ENCODE measurements at places on chromosomes 11 and 22.

DNA sequence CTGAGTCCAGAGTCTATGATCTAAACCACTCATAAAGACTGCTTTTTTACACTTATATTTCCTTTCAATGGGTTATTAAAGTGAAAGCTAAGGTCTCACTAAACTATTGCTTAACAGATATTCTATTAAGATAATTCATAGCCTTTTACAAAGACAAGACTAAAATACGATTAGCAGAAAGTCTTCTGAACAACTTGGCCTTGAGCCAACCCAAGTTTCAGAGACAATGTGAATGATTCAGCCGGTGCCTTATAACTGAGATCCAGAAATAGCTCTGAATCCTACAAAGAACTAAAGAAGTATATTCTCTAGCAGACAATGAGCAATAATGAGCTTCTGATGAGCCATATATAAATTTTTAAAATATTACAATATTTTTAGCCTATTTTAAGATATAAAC lies 41.5 kb upstream of the CARD18 start:
- no peak for DNase-seq

DNA sequence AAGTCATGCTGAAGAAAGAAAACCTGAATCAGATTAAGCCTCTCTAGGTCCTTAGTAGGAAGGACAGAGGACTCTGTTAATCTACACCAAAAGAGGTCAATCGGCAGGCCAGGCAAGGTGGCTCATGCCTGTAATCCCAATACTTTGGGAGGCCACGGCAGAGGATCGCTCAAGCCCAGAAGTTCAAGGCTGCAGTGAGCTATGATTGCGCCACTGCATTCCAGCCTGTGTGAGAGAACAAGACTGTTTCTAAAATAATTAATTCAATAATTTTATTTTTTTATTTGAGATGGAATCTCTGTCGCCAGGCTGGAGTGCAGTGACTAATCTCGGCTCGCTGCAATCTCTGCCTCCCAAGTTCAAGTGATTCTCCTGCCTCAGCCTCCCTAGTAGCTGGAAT lies 4.5 kb downstream of the XRCC6 start:
- no peak for DNase-seq

DNA sequence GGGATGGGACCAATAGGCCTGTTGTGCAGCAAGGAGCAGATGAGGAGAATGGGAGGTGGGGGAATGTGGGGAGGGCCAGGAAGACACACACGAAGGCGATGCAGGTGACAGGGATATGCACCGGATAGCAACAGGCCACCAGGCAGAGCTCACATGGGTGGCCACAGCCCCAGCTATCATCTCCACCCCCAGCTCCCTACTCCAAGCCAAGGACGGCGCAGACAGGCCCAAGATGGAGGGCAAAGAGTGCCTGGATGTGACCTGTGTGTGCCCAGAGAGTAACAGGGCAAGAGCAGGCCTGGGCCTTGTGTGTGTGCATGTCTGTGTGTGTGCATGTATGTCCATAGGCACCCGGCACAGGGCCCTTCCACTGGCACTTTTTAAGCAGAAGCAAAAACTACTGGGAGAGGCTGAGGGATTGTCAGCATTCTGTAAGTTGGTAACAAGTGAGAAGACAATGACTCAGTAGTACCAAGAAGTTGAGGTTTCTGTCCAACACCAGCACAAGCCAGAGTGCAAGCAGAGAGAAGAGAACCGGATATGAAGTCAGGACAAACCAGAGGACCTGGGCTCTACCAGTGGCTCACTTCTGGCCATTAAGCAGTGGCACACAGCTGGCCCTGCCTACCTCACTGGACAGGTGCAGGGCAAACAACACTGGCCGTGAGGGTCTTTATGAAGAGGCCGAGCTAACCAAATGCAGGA lies 36.4 kb downstream of the NRXN2 start:
- no peak for DNase-seq

GRCh38 chr11:92830377-92831155 lies 138.9 kb upstream of the MTNR1B start:
- DNase-seq: no peak

DNA sequence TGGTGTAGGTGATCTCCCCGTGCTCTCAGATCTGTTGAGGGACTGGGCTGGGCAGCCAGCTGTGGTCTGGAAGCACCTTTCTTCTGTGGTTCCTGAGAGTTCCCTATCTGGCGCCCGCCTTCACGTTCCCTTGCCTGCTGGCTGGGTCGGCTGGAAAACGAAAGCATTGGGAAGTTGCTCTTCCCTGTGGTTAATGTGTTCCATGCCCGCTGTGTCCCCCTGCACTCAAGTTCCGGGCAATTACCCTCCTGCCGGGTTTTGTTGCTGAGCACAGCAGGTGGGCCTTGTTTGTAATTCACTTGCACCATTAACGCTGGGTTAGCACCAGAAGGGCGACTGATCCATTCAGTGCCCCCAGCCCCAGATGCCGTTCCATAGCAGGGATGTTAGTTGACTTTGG lies 134.1 kb downstream of the GRIK4 start:
- no peak for DNase-seq

DNA sequence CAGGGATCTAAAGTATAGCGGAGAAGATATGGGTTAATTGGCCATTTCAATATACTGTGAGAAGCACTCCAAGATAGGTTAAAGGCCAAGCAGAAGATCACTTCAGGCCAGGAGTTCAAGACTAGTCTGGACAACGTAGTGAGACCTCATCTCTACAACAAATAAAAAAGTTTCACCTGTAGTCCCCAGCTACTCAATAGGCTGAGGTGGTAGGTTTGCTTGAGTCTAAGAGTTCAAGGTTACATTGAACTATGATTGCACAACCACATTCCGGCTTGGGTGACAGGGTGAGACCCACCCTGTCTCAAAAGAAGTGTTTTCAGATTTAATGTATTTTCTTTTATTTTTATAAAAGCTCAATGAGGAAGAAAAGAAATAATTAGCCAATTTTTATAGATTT lies 25.4 kb downstream of the PATL1 start:
- no peak for DNase-seq

DNA sequence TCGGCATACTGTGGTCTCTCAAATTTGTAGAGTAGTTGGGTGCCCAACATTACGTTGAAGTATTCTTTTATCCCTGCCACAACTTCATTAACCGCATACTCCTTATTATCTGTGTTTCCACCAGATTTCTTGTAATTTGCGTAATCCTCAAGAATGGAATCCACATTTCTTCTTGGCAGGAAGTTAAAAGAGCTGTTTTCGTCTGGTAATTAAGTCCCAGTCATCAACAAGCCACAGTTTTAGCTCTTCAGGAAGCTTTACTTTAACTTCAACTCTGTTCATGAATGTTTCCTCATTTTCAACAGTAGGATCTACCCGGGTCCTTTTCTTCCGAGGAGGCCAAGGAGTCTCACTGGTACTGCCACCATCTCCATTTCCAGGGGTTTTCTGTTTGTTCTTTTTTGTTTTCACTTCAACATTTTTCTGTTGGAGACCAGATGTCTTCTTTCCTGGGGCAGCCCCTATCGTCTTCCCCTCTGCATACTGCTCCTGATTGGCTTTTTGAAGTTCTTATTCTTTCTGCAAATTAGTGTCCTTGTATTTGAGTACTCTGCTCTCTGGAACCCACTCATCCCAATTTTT lies 30.3 kb downstream of the PDE3B start:
- peak; percentile 14 for DNase-seq

GRCh38 chr11:63505857-63506528 lies at the start of gene LGALS12:
TSS of gene LGALS12 (plus strand) at chr11:63506084. CDS start at chr11:63506459, 375 bp downstream.
- peak; percentile 94 for DNase-seq

DNA sequence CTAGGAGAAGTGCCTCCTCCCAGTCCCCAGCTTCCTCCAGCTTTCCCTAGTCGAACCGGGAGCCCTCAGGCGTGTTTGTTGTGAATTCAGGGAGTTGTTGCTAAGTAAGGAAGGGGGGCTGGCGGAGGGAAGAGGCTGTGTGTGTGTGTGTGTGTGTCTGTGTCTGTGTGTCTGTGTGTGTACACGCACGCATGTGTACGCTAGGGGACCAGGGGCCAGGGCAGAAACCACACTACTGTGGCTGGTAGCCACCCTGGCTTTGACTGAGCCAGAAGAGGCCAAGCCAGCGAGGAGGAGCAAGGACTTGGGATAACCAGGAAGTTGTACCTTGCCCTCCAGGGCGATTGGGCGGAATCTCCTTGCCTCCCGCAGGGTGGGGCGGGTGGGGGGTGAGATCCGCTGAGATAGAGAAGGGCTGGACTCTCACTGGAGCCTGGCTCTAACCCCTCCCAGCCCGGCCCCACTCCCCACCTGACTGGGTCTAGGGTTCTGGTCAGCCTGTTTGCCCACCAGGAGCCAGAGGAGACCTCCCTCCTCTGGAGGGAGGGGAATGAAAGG lies 7.5 kb downstream of the BCL9L start:
- DNase-seq: no peak

GRCh38 chr11:24321229-24321628 lies 175.6 kb upstream of the LUZP2 start:
- DNase-seq: no peak

DNA sequence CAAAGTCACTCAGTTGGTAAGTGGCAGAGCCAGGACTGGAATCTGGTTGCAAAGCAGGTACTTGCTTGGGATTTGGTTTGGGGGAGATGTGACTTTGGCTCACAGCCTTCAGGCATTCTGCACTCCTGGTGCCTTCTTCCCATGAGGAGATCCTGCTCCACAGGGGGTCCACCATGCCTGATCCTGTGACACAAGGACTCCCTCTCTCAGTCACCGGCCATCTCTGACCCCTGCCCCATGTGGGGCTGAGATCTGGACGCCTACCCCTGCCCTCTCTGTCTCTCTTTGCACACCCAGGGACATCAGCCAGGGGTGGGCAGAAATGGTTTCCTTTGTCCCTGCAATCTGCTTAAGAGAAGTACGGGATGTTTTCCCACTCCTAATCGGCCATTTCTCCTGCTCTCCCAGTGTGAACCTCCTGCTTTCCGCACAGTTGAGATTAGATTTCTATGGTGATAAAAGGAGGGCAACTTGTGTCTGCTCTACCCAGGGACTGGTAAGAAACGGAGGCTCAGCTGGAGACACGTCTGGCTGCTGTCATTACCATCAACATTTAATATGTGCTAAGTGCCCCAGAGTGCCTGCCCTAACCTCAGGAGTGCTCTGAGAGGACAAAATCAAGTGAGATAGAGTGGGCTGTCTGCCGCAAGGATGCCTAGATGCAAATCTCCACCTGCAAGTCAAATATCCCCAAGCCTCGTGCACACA lies 11.1 kb upstream of the FXYD6 start:
- no peak for DNase-seq

DNA sequence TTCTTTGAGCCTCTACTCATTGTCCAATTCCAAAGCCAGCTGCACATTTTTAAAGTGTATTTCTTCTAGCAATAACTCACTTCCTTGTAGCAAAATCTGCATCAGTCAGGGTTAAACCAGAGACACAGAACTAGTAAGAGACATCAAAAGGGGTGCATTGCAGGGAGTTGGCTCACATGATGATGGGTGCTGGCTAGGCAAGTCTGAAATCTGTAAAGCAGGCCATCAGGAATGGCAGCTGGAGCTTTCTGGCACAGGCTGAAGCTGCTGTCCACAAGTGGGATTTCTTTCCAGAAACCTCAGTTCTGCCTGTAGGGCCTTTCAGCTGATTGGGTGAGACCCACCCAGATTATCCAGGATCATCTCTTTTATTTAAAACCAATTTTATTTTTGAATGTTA lies 698.1 kb downstream of the NTM start:
- DNase-seq: no peak

- DNase-seq: no peak
Observed at GRCh38 chr11:58998480-58999290, 59.4 kb downstream of the GLYATL1 start.

GRCh38 chr11:8016440-8016839 lies 29.3 kb downstream of the EIF3F start:
- no peak for DNase-seq

DNA sequence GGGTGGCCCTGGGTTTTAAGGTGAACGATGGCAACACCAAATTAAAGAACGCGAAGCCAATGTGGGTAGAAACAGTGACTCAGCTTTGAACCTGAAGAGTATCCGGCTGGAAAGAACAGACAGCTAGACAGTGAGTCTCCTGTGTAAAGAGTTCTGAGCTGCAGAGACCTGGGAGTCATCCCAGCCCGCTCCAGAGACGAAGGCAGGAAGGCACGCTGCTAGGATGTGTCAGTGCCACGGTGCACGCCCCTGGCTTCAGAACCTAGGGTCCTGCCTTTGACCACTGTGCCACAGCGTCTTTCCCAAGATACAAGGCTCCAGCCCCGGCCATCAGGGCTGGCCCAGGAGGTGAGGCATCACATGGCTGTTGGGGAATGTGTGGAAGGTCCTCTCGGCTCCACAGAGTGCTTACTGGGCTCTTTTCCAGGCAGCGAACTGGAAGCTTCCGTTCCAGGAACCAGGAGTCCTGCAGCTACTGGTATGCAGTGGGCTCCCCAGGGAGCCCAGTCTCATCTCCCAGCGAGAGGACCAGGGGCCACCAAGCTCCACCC lies 29.9 kb downstream of the LRFN4 start:
- no peak for DNase-seq

DNA sequence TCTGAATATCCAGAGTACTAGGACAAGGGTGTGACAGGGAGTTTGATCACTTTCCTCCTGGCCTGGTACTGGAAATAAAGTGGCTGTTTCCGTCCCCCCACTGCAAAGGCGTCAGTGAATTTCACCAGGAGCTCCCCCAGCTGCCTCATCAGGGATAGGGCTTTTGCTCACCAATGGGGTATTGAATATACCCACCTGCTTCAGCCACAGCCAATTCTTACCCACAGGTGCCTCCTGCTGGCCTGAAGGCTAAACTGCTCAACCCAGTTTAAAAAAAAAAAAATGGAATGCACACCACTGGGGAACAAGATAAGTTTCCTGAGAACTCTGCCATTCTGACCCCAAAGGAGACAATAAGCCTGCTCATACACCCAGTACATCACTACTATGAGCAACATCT lies 65.3 kb upstream of the MS4A8 start:
- DNase-seq: peak; percentile 55

- no peak for DNase-seq
Observed at GRCh38 chr11:2567026-2567671, 122.3 kb downstream of the KCNQ1 start.

DNA sequence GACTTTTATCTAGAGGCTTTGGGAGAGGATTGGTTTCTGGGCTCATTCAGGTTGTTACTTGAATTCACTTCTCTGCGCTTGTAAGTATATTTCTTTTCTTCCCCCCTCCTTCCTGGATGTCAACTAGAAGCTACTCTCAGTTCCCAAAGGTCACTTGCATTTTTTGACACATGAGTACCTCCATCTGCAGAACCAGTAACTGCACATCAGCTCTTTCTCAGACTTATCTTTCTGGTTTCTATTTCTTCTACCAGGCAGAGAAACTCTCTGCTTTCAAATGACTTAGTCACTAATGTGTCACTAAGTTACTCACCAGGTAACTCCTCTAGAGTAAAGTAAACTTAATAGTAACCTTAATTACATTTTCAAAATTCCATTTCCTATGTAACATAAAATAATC lies 773.0 kb upstream of the LUZP2 start:
- DNase-seq: no peak

- no peak for DNase-seq
Observed at GRCh38 chr11:11230802-11231562, 122.1 kb downstream of the CSNK2A3 start.

- DNase-seq: no peak
Observed at GRCh38 chr11:109140426-109140825, 281.6 kb upstream of the C11orf87 start.

- no peak for DNase-seq
Observed at GRCh38 chr11:121311373-121311772, 18.8 kb downstream of the SC5D start.

GRCh38 chr11:66388780-66389386 lies 17.3 kb upstream of the SLC29A2 start:
- DNase-seq: peak; percentile 46

- DNase-seq: no peak
Observed at GRCh38 chr11:103471546-103471945, 362.3 kb downstream of the DYNC2H1 start.

- DNase-seq: peak; percentile 58
Observed at GRCh38 chr22:46054091-46055073, 77.4 kb upstream of the WNT7B start.
